HL-60 (cell line): ENCODE measurements at places on chromosomes 2 and 18.

DNA sequence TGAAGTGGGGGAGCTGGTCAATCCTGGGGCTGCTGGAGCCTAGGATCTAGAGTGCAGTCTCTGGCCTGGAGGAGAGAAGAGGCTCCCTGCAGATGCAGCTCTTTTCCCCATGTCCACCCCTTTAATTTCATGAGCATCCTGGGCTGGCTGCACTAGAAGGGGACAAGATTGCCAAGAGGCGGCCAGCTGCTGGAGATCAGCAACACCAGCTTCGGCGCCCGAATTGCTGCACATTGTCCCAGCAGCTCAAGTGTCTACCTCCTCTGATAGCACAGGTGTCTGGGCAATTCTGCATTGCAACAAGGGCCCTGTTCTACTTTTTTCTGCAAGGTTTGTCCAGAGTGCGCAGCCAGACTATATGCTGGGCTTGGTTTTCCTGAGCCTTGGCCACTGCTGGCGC lies 125.7 kb downstream of the AGAP1 start:
- DNase-seq: no peak

DNA sequence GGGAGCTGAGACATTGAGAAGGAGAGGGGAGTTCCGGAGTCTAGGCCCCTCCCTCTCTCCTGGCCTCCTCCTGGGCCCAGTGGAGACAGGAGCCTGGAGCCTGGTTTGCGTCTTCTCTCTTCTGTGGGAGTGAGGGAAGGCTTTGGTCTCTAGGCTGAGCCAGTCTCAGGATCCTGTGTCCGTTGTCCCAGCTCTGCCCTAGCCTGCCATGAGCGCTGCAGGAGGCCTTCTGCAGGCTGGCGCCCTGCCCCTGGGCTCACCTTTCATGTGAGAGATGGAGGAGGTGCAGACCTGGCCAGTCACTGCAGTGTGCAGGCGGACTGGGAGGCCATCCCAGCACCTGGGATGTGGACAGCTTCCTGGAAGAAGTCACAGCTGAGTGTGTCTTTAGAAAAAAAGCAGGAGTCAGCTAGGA lies 8.7 kb downstream of the IMPA2 start:
- no peak for DNase-seq

DNA sequence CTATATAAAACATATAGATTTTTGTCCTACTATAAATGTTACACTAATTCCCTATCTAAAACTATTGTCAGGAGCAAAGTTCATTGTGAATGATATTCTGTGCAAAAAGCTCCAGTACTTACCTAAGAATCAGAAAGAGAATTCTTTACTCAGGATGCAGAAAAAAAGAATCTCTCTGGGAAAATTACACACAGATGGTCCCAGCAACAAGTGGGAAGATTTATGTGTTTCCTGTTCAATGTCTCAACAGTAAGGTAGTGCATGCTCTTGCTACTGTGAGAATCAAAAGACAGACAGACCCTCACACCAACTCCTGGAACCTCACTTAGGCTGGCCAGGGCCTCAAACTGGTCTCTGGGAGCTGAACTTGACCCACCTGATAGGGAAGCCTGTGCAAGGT lies 11.2 kb upstream of the NAPG start:
- no peak for DNase-seq

DNA sequence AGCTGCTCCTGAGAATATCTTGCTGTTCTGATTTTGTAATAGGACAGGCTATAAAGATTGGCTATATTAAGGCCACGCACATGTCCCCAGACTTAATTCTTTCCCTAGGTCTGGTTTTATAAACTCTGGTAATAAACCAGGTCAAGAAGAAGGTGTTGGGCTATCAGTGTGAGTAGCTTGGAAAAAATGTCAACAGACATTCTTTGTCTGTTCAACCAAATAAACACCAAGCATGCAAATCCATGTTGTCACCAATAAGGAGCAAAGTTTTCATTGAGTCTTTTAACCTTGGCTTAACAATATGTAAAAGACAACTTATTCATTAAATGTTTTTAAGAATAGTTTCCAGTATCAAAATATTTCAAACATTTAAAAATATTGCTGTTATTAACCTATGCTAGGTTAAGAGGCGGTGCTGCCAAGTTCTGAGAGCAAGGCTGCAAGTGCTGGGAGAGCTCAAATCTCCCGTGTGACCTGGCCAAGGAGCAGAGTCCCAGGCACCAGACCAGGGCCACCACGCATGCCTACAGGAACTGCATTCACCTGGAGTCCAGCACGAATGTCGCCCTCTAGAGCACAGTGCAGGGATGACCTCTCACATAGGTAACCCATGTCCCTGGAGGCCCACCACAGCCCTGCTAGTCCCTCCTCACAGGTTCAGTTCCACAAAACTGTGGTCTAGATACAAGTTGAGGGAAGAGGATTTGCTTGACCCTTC lies 120.5 kb upstream of the POU3F3 start:
- DNase-seq: peak; percentile 14

DNA sequence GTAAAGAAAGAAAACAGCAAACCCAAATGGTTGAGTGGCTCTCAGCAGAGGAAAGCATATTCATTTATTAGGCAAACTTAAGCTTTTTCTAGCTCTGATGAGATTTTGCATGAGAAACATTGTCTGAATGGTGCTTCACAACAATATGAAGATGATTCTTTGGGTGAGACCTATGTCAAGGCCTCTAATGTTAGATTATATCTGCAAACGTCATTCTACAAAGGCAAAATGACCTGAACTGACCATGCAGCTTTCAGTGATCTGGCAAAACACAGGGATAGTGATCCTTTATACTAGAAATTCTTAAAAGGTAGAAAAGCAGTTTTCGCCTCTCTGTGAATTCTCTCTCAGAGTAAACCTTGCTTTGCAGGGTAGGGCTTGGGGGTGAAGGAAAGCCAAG lies 11.7 kb downstream of the RHBDD1 start:
- DNase-seq: no peak

- no peak for DNase-seq
Observed at GRCh38 chr18:41266616-41267015, 688.4 kb upstream of the PIK3C3 start.

- DNase-seq: no peak
Observed at GRCh38 chr2:191790737-191791136, 56.2 kb downstream of the CAVIN2 start.
